SHP77 treated with DMSO at 0.1 percent for 48 hours (cell line): ENCODE measurements at places on chromosomes 1 and 21.

DNA sequence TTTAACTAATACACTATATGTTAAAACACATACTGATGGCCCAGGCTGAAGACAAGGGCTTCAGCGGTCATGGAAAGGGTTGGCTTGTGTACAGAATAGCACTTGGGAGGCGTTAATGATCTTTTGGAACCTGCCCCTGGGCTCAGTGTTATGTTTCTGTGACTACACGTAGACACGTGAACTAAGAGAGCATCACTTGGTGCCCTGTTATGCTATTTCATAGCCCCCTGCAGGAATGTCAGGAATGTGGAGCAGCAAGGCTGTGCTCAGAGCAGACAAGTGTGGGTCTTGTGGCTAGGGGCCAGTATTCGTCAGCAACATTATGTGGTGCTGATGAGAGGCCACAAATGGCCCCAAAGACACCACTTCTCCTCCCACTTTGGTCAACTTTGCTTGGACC, 132.4 kb downstream of the MAP3K21 start:
- no peak for DNase-seq

DNA sequence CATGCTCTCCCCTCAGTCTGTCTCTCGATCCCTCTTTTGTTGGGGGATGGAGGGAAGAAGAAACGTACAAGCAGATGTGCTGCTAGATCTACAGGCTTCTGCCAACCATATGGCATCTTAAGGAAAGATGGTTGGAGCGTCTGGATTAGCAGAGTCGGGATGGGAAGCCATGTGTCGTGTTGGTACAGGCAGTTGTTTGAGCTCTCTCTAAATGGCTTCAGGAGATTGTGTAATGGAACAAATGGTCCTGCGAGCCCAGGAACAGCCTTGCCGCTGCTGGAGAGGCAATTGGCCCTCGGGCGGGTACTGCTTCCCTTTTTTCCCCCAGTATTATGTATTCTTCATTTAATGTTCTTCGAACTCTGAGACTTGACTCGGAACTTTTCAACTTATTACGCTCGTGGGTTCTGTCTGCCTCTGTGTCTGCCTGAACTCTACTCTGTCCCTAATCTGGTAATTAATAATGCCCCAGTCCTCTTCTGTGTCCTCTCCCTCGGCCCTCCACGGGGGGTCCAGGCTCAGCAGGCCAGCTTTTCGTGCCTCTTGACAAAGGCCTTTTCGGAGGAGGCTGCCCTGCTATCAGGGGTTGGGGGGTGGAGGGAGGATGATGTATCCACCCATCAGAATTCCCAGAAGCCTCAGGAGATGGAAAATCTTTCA, 215.3 kb downstream of the SDCCAG8 start:
- no peak for DNase-seq

- no peak for DNase-seq
Measured at GRCh38 chr1:7063981-7064380, 278.7 kb downstream of the CAMTA1 start.

- DNase-seq: no peak
Measured at GRCh38 chr1:94623560-94624148, 82.1 kb upstream of the F3 start.

DNA sequence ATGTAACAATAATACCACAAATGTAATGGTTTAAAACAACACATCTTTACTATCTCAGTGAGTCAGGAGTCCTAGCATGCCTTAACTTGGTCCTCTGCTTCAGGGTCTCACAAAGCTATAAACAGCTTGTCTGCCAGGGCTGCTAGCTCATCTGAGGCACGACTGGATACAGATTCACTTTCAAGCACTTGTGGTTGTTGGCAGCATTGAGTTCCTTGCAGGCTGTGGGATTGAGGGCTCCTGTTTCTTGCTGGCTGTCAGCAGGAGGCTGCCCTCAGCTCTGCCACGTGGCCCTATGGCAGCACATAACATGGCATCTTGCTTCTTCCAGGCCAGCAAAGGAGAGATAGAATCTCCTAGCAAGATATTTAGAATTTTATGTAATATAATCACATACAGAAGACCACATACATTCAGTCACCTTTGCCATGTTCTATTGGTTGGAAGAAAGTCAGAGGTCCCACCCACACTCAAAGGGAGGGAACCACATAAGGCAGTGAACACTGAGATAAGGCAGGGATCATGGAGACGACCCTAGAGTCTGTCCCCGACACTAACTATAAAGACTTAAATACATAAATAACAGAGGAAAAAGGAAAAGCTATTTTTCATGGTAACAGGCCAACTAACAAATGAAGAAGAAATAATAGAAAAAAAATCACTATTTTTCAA, 18.9 kb upstream of the IPP start:
- DNase-seq: no peak

DNA sequence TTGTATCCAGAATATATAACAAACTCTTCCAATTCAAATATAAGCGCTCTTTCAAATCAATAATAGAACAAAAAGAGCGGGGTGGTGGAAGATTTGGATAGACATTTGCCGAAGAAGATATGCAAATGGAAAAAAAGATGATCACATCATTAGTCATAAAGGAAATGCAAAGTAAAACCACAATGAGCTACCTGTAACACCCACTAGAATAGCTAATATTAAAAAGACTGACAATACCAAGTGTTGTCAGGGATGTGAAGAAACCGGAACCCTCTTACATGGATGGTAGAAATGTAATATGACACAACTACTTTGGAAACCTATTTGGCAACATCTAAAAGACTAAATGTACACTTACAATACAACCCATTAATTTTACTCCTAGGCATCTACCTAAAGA, 5.7 kb upstream of the TRAF5 start:
- DNase-seq: no peak

- DNase-seq: no peak
Measured at GRCh38 chr1:37032660-37033354, 1.5 kb downstream of the GRIK3 start.

DNA sequence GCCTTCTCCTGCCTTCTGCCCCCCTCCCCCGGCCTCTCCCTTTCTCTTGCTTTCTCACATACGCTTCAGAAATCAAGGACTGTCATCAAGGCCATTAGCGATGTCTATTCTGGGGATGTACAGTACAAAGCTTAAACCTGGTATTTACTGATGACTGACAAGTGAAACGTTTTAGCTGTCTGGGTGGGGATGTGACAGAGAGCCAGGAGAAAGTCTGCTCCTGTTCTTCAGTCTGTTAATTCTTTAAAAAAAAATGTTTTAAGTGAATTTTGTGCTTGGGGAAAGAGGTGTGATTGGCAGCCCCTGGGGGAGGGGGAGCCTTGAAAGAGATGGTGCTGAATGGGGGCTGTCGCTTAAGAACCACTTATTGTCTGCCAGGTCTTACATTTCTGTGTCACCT, 283.0 kb upstream of the PLXNA2 start:
- DNase-seq: no peak

- no peak for DNase-seq
Measured at GRCh38 chr1:102463328-102463727, 466.6 kb upstream of the OLFM3 start.

GRCh38 chr1:147273409-147274336, 31.2 kb downstream of the CHD1L start:
- DNase-seq: peak; percentile 31

GRCh38 chr1:226274138-226274537, 34.8 kb downstream of the LIN9 start:
- no peak for DNase-seq

DNA sequence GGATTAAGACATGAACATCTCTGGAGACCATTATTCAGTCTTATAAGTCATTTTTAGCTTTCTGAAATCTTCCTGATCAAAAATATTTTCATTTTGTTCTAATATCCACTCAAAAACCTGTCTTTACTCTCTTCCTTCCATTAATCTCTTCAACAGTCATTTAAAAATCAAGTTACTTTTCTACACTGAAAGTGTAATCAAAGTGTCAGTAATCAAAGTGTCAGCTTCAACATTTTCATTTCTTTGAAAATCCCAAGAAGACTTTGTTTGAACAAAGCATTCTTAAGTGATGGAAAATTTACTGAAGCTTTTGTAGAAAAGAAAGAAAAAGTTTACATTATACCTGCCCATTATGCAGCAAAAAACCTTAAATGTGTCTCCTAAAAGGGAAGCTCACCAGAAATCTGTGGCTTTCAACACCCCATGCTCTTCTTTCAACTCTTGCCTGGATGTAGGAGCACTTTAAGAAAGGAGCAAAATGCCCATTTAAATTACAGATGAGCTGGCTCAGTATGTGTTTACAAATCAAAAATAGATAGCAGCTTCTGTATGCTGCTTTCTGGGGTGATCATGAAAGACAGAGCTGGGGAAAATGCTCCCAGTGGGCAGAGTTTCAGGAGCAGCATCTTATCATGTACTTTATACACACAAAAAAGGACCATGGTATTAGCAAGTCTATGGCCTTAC, 260.8 kb upstream of the NCAM2 start:
- DNase-seq: no peak

- no peak for DNase-seq
Measured at GRCh38 chr21:44402323-44403105, 49.1 kb downstream of the TRPM2 start.

- no peak for DNase-seq
Measured at GRCh38 chr1:202615501-202616354, 94.5 kb downstream of the SYT2 start.

GRCh38 chr1:183032122-183032921, 9.1 kb downstream of the LAMC1 start:
- no peak for DNase-seq

DNA sequence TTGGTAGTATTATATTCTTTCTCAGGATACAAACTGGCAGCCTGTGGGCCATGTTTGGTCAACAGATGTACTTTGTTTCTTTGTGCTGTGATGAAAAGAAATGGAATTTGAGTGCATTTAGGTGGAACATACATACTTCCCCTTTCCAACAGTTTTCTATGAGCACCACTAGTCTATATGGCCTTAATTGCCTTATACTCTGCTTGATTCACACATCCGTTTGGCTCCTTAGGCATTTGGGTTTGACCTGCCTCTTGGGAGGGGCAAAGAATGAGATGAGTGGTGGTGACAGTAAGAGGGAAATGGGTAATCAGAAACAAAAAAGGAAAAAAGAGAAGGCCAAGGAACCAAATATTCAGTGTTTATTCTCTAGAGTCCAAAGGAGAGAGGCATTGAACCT, 17.0 kb downstream of the CFAP126 start:
- no peak for DNase-seq

- DNase-seq: no peak
Measured at GRCh38 chr1:222955964-222956363, 141.1 kb downstream of the DISP1 start.

GRCh38 chr1:68725001-68725752, 228.3 kb upstream of the DEPDC1 start:
- no peak for DNase-seq

DNA sequence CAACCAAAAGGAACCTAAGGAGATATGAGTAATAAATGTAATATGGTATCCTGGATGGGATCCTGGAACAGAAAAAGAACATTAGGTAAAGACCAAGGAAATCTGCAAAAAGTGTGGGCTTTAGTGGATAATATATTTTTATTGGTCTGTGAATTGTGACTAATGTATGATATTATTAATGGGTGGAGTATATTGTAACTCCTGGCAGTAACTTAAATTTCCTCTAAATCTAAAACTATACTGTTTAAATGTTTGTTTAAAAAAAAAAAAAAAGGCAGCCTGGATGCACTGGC, 68.4 kb downstream of the LRRC8D start:
- no peak for DNase-seq

DNA sequence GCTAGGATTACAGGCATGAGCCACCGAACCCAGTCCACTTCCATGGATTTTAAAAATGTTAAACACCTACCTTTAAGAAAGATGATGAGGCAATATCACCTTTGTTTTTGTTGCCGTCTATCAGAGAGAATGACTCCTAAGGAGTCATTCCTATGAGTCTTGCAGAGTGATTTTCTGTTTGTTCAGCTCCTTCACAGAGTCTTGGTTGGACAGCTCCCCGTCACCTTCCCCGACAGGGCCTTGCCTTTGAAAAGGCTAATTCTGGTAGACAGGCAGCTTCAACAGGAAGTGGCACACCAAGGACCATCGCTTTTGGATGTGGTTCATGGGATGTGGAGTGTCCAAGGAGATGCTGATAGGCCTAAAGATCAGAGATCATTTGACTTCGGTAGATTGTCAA, 17.5 kb downstream of the ZBTB18 start:
- DNase-seq: no peak

DNA sequence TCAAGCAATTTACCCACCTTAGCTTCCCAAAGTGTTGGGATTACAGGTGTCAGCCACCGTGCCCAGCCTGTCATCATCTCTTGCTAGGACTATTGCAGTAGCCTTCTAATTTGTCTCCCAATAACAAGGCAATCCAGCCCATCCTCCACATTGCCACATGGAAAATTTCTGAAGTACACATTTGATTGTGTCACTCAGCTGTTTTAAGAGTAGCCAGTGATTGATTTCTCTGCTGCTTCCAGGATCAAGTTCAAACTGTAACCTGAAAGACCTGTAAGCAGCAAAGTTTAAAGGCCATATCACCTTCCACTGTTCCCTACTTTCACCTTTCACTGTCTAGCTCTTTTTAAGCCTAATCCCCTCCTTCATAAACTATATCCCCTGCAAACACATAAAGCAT, 7.8 kb upstream of the ELK4 start:
- DNase-seq: no peak

DNA sequence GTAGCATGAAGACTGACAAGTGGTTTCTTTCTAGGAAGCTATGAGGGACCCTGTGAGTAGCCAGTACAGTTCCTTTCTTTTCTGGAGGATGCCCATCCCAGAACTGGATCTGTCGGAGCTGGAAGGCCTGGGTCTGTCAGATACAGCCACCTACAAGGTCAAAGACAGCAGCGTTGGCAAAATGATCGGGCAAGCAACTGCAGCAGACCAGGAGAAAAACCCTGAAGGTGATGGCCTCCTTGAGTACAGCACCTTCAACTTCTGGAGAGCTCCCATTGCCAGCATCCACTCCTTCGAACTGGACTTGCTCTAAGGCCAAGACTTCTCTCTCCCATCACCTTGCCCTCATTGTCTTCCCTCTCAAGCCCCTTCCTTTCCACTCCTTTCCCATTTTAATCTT, 3.4 kb upstream of the GABPB2 start:
- no peak for DNase-seq

DNA sequence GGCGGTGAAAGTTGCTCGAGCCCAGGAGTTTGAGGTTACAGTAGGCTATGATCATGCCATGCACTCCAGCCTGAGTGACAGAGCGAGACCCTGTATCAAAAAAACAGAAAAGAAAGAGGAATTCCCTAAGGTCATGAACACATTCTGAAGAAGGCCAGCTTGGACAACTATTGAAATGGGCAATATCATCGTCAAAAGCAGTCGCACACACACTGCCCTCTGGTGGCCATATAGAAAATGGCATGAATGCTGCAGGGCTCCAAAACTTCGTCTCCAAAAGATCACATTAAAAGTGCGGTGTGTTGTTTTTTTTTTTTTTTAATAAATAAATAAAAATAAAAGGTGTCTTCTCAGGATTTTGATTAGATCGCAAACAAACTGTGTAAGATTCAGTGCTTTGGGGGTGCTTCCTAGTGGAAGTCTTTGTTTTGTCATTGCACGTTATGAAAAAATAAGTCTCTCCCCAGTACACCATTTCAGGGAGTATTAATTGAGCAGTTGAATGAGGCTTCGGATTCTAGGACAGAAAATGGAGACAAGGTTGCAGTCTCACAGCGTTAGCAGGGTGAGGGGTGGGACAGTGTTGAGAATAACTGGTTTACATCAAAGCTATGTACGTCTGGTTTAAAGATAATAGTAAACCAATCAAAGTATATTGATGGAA, 87.5 kb upstream of the FMN2 start:
- DNase-seq: no peak

GRCh38 chr1:29388170-29388569, 151.8 kb downstream of the PTPRU start:
- no peak for DNase-seq

GRCh38 chr1:226949401-226949800, 9.3 kb downstream of the COQ8A start:
- no peak for DNase-seq
